ENCODE measurements at places on chromosomes 1 and 21.
A peak's percentile ranks its signal among the peaks of the same experiment; 100 is the strongest.

DNA sequence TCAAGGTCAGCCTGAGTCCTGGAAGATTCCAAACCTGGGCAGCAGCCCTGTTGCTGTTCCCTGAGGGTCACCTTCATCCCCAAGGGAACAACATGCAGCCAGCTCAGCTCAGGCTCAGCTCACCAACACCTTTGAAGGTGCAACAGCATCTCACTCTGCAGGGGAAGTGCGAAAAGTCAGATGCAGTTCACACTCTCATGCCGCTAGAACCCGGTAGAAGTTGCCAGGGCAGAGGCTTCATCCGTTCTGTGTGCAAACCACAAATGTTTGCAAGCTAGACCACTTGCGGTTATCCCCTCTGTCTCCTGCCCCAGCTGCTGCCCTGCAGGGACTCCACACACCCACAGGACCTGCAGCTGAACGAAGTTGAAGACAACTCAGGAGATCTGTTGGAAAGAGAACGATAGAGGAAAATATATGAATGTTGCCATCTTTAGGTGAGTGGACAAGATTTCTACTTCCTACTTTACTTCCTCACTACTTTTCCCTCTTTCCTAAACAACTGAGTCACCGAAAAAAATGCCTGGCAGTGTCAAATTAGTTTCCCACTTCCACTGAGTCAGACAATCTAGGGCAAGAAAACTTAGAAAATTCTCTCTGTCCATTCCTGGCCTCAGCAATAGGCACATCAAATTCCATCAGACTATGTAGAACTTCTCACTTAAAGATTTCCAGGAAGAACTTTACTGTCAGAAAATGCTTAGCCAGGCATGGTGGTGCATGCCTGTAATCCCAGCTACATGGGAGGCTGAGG, 1.8 kb upstream of the FCRL6 start:
- no peak for DNase-seq

DNA sequence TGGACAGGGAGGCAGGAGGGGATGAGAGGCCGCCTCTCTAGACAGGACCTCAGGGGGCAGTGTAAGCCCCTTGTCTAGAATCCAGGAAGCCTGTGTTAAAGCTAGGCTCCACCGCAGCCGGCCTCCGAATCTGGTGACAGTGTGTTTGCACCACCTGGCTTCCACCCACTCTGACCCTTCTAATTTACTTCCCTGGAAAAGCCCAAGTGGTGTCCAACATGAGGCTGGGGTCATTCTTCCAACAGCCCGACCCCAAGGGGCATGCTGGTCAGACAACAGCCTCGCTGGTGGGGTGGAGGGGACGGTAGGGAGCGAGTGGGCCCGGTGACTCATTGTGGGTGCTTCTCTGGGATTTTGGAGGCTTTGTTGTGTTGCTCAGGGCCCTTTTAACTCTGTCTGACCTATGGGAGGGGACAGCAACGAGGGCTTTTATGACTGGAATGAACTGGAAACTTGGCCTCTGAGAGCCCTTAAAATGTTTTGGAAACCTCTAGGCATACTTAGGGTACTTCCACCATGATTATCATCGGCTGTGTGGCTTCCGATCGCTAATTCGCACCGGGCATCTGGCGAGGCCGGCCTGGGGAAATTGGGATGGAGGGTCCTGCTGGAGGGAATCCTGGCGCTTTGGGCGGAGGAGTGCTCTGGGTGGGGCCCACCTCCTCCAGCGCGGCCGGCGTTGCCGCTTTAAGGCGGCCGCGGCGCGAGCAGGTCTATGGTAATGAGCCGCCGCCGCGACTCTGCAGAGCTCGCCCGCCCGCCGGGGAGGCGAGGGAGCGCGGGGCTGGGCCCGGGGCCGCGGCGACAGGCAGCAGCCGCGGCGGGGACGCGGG, at the start of gene CELSR2:
Gene CELSR2, plus strand, starts transcription at position 743 of the 833 bp plus-strand sequence. CDS start 541 bp downstream, outside the sequence.
- no peak for DNase-seq

- no peak for DNase-seq
Observed at GRCh38 chr1:55088413-55088812, 49.1 kb downstream of the PCSK9 start.

DNA sequence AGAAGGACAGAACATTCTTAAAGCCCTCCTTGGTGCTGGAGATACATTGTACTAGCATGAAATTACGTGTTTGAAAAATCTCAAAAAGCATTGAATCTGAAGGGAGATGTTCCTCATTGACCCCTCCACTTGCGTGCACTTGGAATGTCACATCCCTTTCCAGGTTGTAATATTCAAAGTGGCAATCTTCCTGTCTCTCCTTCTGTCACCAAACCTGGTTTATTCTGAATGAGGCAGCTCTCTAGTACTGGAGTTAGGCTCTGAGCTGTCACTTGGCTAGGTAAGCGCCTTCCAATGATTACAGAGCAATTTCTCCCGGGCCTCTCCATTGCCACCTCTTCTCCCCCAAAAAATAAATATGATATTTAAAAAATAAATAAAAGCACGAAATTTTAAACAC, 855 bp downstream of the DSCAM start:
- no peak for DNase-seq

- no peak for DNase-seq
Observed at GRCh38 chr1:88562991-88563390, 121.1 kb upstream of the PKN2 start.

DNA sequence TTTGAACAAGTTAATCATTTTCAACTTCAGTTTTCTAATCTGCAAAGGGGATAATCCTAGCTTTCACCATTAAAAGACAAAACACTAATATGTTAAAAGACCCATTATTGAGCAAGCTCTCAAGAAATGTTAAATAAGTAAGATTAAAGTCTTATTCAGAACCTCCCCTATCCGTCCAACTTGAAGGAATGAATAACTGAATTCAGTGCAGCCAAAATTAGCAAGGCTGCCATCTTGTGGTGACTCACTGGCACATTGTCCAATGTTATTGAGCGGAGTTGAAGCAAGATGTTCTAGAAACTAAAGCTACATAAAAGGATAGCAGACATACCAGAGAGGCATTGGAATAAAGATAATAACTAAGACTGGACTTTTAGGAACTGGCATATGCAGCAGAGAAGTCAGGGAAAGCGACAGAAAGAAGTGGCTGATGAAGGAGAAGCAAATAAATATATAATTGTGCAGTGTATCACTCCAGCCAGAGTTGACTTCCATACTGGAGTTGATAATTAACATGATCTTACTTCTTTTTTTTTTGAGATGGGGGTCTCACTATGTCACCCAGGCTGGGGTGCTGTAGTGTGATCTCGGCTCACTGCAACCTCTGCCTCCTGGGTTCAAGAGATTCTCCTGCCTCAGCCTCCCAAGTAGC, 8.2 kb upstream of the CAP1 start:
- DNase-seq: no peak

GRCh38 chr1:103220631-103221041, 112.3 kb upstream of the COL11A1 start:
- DNase-seq: peak; percentile 41

GRCh38 chr21:42508371-42508770, 5.3 kb upstream of the SLC37A1 start:
- no peak for DNase-seq

DNA sequence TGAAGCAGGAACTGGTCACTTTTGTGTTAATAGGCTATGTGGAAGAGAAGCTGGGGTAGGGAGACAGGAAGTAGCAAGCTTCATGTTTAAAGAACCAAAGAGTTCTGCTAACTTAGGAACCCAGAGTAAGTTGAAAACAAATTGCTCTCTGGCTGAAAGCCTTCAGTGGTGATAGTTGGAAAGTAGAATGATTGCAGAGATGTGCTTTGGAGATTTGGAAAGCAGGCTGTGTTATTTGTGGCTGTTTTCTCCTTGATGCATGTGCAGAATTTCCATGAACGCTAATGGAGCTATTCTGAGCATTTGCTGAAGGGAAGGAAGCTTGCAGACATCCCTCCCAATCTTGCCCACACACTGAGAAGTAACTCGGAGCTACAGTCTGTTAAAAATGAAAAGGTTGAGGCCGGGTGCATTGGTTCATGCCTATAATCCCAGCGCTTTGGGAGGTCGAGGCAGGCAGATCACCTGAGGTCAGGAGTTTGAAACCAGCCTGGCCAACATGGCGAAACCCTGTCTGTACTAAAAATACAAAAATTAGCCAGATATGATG, 45.7 kb downstream of the TCEANC2 start:
- DNase-seq: no peak

GRCh38 chr1:201103666-201104065, 8.6 kb downstream of the CACNA1S start:
- no peak for DNase-seq

GRCh38 chr1:11474826-11475225, 4.1 kb upstream of the DISP3 start:
- no peak for DNase-seq

DNA sequence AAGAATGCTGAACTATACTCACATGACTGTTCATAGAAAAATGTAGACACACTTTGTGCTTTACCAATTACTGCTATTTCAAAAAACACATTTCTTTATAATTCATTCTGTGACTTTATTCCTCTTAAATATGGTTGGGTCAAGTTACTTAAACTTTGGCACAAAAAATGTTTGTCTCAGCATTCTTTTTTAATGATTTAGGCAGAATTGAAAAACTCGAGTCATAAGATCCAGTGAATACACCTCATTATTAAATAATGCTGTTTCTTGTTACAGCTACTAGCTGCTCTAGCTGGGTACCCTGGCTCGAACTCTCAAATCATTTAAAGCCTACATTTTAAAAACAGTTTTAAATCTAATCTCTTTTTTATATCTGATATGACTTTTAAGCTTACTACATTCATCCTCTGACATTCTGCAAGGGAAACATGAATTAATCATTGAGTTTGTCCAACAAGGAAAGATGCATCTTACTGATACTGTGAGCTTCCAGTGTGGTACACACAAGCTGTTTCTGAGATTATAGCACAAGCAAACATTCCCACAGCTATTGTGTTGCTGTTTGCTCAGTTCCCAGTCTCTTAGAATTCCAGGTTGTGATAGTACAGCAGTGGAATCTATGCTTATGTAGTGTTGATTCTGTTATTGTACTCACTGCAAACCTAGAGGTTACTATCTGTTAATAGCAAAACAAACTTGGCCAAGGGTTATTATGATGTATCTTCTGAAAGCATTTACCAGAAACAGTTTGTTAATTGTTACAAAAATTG, 746.5 kb downstream of the USP25 start:
- no peak for DNase-seq

DNA sequence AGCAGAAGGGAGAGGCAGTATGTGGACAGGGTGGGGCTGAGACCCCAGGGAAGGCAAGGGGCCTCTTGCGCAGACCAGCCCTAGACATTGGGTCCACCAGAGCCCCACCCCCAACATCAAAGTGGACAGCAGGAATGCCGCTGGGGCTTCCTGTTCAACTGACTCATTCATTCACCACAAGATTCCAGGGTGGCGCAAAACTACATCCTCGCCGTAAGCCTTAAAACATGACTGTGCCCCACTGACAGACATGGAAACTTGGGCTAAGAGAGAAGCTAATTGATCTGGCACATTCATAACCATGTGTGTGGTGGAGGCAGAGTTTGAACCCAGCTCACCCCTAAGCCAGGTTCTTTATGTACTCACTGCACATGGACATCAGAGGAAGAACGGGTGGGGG, 14.0 kb downstream of the COL16A1 start:
- DNase-seq: peak; percentile 48

GRCh38 chr1:27522432-27523336, 32.7 kb upstream of the WASF2 start:
- DNase-seq: no peak

DNA sequence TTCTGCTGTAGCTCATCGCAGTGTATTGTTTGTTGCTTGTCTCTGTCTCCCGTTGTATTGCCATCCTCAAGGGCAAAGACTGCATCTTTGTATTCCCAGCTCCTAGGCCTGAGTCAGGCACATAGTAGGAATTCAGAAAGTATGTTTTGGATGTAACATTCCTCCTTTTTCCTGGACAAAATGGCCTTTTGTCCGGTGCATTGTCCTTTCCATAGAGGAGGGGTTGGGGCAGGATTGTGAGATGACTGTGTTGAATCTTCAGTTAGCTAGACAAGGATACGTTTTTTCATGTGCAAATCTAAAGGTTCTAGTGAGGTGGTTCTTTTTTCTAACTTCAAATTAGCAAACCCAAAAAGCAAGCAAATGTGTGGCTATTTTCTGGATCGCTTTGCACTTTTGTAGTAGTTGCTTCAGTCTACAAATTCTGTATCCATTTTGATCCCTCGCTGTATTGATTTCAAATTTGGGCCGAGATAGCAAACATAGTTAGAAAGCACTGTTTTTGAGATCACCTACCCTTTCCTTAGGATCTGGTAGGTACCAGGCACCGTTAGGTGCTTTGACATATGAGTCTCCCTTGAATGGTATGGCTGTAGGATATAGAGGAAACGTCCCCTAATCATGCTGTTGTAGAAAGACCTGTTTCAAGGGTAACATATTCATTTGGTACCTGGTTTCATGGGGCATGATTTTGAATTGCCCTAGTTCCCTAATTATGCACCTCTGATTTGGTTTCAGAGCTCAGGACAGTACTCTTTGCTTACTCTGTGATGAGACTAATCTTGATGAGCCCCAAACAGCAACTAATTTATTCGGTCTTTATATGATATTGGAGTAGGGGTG, 1.2 kb downstream of the PPP1R8 start:
- no peak for DNase-seq

DNA sequence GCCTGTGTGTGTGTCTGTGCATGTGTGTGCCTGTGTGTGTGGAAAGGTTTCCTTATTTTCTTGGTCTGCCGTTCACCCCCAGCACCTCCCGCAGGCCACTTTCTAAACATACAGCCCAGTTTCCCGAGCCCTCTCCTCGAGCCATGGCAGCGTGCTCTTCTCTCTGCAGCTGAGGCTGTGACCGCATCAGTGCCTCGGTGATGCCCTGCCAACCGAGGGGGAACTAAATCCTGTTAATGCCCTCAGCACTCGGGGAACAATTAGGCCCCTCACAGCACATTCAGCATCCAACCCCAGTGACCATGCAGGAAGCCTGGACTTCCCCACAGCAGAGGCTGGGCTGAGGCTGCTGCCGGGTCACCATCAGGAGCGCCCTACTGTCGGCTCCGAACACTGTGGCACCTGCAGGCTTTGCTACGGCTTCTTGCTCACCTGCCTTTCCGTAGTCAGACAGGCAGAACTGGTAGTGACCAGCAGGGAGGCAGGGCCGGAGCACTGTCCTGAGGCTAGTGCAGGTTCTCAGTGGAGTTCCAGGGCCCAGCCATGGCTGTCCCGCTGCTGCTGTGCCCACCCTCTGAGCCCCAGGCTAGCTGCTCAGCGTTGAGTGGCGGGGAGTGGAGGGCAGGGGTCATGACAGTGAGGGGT, 8.1 kb downstream of the GPR137B start:
- DNase-seq: no peak

DNA sequence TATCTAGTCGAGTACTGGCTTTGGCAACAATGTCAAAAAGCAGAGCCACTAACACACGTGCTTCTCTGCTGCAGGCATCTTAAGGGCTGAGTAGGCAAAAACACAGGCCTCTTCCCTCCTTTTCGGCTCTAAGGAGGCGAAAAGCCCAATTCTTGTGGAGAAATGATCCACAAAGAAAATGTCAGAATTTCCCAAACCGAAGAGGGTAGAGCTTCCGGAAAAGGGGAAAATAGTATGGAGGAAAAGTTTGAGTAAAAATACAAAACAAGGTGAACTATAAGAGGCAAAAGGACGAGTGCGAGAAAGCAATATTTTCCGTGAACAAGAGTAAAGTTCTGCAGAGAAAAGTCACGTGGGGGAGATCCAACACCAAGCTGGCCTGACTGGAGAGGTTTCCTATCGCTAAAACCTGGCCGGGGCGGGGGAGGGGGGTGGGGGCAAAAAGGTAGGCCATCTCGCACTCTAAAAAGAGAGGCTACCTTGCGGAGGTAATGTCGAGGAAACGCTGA, 551 bp downstream of the ZRANB2 start:
- no peak for DNase-seq
